ENCODE measurements at places on chromosomes 6 and 20.

DNA sequence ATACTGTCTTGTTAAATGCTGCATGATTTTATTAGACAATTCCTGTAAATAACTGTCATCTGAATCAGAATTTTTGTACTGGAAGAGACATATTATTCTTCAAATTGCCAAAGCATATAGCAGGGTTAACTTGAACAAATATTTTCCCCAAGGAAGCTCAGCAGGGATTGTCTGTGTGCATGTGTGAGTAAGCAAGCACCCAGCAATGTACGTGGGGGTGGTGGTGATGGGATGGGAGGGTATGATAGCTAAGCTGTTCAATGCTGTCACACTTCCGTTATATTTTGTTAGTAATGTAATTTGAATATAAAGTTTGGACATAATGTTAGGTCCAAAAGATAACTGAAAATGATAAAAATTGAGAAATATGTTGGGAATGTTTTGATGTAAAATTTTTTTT is 118.1 kb downstream of the MYB start:
- no peak for DNase-seq

GRCh38 chr6:1868561-1869261 is 259.0 kb downstream of the FOXC1 start:
- DNase-seq: no peak

GRCh38 chr6:145225500-145225899 is 509.8 kb downstream of the EPM2A start:
- DNase-seq: no peak

DNA sequence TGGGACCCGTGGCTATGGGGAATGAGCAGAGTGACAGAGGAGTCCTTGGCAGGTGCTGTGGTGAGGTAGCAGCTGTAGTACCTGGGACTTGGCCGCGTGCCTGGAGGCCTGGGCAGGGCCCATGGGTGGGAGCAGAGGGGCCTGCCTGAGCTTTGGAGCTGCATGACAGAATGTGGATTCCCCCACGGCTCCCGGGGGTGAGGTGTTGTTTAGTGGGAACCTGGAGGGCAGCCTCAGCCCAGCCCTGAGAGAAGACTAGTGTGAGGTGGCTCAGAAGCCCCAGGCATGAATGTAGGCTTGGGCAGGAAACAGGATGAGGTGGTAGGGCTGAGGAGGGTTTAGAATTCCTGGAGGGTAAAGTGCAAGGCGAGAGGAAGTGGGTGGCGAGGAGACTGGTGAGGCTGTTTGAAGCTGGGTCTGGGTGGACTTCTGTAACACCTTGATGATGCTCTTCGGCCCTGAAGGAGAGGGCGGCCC is 86.5 kb upstream of the SCP2D1 start:
- no peak for DNase-seq

- DNase-seq: no peak
Observed at GRCh38 chr6:36800223-36801076, 38.8 kb downstream of the CPNE5 start.

DNA sequence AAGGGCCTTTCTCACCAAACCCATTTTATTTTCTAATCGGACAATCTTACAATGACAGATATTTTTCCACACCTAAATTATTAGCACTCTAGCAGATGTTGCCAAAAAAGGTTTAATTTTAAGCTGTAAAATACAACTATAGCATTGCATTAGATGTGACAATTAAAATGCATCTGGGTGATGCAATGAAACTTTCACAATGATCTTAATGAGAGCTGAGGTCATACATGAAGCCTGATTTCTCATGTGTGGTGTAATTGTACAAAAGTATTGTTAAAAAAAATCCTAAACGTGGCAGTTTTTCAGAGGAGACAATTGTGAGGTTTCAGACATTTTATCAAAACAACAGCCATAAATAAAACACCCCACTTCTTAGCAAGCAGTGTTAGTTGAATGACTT is 606.0 kb downstream of the HDGFL1 start:
- DNase-seq: no peak

DNA sequence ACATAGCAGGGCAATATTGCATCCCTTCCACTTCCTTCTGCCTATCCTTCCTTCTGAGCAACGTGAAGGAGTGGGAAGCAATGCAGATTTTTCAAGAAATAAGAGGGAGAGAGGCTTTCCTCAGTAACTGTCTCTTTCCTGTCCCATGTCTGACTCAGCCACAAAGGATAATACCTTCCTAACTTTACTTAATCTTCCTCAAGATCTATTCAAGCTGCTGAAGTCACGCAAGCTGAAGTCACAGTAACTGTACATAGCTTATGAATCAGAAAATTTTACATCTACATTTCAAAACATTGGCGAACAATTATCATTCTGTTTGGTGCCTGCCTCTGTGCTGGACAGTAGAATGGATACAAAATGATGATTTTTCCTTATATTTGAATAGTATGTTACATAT is 86.4 kb upstream of the POU3F2 start:
- DNase-seq: no peak

GRCh38 chr6:146905181-146905704 is 299.0 kb upstream of the STXBP5 start:
- DNase-seq: peak; percentile 64

GRCh38 chr6:111861431-111861885 is 11.8 kb downstream of the FYN start:
- DNase-seq: no peak

- DNase-seq: no peak
Observed at GRCh38 chr6:55895972-55896730, 20.8 kb upstream of the BMP5 start.

DNA sequence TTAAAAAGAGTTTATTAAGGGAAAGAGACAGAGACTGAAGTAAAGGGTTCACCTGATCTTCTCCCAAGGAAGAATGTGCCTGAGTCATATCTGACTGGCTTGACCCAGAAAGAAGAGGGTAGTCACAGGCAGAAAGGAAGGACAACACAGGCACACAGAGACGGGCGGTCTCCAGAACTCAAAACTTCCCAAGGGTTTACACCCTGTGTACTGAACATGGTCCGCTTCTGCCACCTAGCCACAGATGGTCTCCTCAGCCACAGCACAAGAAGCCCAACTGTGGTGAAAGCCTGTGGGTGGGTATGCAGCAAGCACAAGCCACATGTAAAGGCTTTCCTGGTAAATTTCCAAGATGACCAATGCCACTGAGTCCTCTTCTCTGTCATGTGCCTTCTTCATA is 17.2 kb downstream of the UNC5CL start:
- peak; percentile 73 for DNase-seq

DNA sequence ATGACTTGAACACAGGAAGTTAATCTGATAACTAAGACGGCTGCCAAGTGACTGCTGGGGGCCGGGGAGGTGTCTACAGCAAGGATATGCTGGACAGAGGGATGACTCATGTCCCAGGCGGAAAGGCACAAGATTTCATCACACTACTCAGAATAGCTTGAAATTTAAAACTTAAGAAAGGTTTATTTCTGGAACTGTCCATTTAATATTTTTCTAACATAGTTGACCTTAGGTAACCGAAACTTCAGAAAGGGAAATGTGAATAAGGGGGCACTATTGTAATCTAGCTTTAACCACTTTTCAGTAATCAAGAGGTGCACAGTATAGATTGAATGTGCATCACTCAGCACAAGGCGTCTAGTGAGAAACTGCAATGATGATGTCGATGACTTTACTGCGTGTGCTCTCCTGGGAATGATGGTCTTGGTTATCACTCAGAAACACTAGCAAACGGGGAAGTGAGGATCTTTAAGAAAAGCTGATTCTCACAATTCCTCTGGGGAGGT is 171.5 kb downstream of the QKI start:
- DNase-seq: peak; percentile 81

DNA sequence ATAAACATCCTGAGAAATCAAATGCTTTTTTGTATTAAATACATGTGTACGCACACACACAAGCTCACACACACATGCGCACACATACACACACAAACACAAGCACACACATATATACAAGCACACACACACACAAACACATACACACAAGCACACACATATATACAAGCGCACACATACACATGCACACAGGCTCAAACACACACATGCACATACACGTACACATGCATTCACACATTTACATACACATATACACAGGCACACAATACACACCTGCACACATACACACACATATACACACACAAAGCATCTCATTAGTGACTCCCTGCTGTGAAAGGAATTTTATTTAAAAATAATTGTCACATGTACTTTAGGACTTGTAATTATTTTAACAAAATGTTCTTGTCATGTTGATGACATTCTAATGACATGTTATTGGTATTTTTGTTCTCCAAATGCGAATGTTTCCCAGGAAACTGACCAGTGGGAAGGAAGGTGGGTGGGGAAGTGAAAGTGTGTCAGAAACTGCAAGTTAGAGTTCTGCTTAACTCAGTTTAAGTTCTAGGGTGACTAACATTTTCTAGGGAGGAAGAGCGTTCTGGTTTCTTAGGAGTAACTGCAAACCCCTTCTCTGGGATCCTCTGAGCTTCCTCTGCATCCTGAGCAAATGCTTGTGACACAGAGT is 113.9 kb upstream of the ZNF217 start:
- DNase-seq: no peak

DNA sequence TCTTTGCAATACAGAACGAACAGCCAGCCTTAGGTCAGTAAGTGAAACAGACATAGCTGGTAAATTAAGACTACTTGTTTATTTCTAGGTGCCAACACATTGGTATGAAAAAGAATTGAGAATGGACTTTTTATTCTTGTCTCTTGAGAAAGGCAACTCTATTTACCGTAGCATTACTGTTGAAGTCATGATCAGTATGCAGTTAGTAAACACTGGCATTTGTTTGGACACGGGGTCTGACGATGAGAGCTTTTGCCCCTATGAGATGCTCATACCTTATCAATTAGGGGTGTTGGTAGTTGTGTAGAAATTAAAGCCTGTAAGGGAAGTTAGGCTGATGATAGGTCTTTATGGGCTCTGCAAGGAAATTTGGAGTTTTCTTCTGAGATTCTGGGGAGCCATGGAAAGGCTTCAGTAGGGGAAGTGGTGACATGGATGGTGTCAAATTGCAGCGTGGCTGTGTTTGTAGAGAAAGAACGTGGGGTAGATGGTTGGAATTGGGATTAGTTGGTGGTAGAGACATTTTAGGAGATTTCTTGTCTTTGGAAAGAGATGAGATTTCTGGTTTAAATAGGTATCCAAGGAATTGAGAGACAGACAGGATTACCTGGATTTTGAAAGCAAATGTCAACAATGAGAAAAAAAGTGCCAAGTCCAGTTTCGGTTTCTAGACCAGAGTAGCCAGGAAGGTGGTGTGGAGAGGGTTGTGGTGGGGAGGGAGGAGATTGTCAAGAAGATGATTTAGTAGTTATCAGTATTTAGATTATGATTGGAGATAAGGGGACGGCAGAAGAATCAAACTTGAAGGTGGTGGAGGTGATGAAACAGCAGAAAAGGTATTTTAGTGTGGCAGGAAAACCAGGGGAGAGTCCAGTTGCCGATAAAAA is 116.6 kb downstream of the JARID2 start:
- DNase-seq: no peak

DNA sequence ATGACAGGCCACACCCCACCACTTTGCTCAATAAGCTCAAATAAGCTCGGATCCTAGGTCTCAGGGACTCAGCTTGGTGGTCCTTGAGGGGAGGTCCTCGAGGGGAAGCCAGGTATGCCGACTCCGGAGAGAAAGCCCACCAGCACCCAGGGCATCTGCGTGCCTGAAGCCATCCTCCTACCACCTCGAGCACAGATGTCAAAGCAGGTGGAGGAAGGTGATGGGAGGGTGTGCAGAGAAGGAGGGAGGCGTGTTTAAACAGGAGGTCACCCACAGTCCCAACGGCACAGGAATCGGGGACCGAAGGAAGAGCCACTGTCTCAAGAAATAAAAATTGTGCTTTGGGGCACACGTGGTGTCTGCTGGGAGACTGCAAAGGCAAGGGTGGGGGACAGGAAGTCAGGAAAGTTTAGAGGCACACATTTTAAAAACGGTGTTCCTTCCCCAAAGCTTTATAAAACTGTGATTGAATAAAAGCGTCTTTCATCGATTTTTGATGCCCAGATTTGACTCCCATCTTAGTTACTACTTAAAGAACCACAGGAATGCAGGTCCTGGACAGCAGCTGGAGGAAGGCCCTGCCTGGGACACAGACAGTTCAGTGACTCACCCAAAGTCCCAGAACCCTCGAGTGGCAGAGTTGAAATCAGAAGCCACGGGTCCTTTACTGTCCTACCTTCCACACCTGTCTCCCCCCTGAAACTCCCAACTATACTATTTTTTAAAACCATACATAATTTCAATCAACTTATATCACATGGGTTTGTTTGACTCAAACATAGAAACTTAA is 221.0 kb upstream of the PDE10A start:
- peak; percentile 14 for DNase-seq

DNA sequence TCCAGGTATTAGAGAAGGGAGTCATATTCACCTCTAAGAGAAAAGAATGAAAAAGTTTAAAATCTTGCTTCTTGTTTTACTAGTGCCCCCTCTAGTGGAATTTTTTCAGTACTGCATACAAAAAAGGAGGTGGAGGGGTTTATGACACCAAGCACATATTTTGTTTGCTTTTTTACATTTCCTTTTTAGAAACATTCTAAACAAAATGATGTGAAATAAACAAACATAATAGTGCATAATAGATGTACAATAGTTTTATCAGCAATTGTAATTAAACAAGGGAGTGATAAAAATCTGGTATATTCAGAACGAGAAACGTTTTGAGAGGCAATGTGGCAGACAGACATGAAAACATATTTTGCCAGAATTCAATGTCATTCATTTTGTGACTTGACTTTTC is 111.0 kb upstream of the TFAP2D start:
- DNase-seq: peak; percentile 23

DNA sequence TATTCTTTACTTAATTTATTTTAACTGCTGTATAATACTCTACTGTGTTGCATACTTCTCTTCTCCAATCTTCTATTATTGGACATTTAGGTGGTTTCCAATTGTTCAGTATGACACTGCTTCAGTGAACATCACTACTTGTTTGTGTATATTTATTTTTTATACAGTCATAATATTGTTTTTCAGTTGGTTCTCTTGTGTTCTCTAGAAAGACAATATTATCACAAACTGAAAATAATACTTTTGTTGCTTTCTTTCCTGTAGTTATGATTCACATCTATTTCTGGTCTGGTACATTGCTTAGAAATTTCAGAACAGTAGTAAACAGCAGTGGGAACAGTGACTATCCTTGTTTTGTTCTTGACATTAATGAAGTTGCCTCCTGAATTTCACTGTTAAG is 62.8 kb upstream of the GTSF1L start:
- DNase-seq: no peak

DNA sequence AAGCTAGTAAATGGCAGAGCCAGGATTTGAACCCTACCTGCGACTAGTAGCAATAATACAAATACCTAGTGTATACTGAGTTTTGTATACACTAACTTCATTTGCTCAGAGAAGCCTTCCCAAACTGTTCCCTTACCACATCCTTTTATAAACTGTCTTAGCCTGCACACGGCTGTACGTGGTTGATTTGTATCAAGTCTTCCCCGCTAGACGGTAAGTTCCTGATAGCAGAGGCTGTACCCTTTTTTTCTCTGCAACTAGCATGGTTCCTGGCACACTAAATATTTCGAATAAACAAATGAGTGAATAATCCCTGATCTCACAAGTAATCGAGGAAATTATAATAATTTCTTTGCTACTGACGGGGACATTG is 636 bp downstream of the RTF2 start:
- no peak for DNase-seq
